Small intestine (tissue), 16 donors: ENCODE measurements at places on chromosomes 7 and 10.

DNA sequence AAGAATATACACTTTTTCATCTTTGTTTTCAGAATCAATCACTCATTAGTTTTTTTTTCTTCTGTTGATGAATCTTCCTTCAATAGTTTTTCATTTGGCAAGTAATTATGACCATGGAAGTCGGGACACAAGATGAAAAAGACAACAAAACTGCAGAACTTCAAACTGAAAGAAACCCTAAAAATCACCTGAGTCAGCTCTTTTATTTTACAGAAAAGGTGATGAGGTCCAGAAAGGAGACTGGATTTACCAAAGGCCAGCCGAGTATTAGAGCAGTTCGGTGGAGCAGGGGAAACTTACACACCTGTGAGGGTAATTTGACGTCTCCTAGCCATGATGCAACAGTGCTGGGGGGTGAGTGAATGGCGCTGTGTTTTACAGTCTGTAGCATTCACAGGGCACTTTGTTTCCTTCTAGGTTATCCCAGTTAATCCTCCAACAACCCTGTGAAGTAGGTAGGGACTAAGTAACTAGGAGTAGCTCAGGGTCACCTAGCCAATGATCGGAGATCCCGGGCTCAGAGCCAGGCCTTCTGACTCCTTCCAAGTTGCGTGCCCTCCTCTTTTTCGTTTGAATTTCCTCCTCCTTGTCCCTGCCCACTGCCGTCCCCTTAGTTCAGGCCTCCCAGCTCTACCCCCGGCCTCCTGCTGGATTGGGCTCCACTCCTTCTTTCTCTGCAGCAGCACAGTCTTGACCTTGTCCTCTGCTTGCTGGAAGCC lies 14.0 kb downstream of the RBM20 start:
- no peak for DNase-seq

- DNase-seq = peak; percentile 63
These were observed 4.8 kb upstream of the CYP3A43 start for GRCh38 chr7:99822731-99823718.

- DNase-seq = peak; percentile 63
These were observed at the start of gene NACAD for GRCh38 chr7:45088821-45089340. NACAD (minus strand) TSS chr7:45088969; CDS start chr7:45088894, 75 bp downstream.

- DNase-seq = no peak
These were observed 76.6 kb downstream of the RBM33 start for GRCh38 chr7:155721056-155721455.

DNA sequence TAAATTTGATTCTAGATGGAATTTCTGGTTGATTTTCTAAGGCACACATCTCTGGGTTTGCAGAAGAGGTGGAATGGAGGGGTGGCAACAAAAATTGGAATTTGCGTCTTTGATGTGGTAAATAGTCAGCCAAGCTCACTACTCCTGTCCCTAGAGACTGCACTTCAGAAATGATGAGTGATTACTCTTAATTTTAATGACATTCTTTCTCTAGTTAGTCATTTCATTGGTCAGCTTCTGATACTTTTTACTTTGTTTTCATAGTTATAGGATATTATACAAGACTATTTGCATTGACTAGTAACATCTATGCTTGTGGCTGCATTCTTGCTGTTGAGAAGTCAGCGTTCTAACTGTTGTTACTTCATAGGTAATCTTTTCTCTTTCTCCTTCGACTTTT lies 658.3 kb downstream of the SUGCT start:
- no peak for DNase-seq

DNA sequence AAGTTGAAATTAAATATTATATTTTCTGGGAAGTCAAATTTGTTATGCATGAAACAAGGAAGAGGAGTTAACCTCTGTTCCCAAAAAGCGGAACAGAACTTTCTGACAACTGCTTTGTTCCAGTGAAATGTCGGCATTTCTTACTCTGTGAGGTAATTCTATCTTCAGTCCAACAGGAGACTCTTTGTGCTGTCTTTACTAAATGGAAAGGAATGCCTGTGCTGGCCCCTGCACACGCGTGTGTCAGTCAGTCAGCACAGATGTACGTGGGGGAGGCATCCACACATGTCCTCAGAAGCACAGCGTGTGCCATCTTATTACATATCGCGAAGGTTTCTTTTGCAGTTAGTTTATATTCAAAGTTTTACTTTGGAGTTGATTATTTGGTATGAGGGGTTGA lies 37.5 kb downstream of the NET1 start:
- peak; percentile 66 for DNase-seq

GRCh38 chr7:82164813-82165212 lies 278.8 kb downstream of the CACNA2D1 start:
- DNase-seq = no peak

GRCh38 chr7:6256677-6257535 lies 15.5 kb downstream of the CYTH3 start:
- peak; percentile 73 for DNase-seq

DNA sequence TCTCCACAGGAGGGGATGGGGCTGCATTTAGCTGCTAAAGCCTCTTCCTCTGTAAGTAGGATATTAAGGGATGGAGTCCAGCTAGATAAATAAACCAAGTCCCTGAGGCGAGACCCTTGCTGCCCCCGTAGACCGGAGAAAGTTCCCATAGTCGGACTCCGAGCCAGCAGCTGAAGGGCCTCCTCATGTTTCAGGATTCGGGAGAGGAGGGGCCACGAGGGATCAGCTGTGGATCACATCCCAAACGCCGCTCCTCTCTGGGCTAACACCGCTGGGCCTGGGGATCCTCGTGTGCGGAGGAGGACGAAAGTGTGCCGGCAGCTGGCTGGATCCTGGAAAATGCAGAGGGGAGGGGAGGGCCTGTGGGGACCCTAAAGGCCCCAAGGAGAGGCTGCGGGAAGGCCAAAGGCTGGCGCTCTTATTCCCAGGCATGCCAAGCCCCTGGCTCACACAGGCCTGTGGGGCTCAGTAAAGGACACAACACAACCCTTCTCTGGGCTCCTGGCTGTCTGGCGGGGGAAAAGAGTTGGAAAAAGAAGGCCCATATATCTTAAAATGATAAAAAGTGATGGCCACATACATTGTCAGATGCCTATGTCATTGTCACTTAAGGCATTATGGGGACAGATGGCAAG lies 82.5 kb upstream of the TMEM72 start:
- no peak for DNase-seq

- DNase-seq = no peak
These were observed 206.5 kb downstream of the SORCS1 start for GRCh38 chr10:106957823-106958588.

DNA sequence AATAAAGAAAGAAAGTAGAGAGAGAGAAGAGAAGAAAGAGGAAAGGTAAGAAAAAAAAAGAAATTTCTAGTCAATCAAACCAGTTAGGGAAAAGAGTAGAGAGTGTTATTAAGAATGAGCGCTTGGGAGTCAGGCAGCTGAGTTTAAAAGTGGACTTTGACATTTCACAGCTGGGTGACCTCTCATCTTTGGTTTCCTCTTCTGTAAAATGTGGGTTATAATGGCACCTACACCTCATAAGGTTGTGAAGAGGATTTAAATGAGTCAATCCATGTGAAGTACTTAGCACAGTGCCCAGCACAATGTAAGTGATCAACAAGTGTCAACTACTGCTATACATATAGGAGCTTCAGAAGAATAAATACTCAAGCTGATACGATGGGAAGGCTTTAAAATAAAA lies 12.2 kb downstream of the HOXA1 start:
- no peak for DNase-seq

DNA sequence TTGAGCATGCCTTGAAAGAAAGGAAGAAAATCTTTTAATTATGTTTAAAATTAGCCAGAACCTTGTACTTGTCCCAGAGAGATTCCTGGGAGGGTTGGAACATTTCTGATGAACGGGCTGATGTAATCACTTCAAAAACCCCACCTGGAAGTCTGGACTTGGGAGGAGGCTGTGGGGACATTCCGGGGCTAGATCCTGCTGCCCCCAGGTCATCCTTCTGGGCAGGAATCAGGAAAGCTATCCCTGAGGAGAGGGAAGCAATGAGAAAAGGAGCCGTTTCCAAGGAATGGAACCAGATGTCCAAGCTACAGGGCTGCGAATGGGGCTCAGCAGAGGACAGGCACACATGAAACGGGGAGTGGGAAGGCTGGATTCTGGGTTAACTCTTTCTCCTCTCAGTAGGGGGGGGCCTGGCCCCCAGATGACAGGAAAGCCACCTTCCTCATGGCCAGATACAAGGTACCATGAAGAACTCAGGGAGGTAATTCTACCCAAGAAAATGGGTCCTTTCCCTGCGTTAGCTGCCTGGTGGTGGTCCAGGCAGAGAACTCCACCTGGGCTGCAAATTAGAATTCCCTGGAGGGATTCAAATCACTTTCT lies 280.1 kb downstream of the TCF7L2 start:
- no peak for DNase-seq

DNA sequence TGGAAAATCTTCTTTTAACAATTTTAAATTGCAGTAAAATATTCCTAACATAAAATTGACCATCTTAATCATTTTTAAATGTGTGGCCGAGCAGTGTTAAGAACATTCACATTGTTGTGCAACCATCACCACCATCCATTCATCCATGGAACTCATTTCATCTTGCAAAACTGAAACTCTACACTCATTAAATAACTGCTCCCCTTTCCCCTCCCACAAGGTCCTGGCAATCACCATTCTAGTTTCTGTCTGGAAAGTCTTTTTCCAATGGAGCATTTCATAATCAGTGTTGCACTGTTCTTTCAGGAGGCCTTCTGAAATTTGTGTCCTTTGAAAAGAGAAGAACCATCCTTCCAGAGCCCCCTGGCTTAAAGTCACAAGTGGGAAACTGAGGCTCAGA lies 233.1 kb downstream of the PLXNA4 start:
- no peak for DNase-seq

DNA sequence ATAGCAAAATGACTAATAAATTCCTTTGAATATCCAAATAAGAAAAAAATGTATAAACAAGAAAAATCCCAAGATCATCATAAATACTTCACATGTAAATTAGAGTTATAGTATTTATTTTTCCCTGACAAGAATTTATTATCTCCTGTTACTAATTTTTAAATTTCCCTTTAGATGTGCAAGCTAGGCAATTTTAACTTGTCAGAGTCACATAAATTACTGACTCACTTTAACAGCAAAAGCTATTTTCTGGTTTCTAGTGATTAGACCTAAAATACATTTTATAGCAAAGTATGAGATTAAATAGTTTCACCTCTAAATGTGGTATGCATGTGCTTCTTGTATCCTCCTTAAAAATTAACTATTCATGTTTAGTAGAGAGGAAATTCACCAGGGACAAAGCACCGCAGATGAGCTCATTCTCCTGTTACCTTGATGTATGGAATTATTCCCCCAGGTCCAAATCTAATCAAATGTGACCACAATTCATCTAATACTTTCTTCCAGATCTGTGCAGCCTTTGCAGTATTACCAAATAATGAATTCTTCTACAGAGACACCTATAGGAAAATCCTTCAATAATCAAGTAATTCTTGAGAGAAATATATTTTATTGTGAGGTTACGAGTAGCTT lies 621.2 kb downstream of the DNAJB9 start:
- DNase-seq = no peak

- peak; percentile 98 for DNase-seq
These were observed 1.2 kb downstream of the KLLN start for GRCh38 chr10:87861953-87862678.

GRCh38 chr7:5497295-5498103 lies 73.9 kb upstream of the TNRC18 start:
- DNase-seq = no peak

DNA sequence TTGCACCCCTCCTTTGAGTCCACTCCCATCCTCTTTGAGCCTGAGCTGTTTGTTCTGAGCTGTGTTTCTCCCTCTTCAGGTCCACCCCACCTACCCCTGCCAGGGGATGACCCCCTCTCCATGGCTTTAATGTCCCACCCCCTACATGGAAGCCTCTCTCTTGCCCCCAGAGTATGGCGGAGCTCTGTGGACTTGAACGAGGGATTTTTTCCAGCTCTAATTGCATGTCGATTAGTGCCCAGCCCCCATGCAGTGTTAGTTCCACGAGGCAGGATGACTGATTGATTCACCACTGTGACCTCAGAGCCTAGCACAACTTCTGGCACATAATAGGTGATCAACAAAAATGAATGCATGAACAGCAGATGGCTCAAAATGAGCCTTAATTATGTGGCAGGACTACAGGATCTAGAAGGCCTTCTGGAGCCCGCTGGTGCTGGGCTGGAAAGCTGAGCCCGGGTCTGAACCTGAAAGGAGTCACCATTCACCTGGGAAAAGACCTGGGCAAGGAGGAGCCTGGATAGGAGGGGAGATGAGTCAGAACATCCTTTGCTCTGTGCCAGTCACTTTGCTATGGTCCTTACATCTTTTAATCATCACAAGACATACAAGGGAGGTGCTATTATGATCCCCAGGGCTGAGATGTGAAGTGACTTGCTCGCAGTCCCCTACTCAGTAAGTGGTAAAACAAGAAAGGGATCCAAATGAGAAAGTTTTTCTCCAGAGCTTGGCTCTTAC lies 17.1 kb upstream of the SLC18A2 start:
- no peak for DNase-seq

- no peak for DNase-seq
These were observed 195.0 kb downstream of the HGF start for GRCh38 chr7:81574723-81575326.

DNA sequence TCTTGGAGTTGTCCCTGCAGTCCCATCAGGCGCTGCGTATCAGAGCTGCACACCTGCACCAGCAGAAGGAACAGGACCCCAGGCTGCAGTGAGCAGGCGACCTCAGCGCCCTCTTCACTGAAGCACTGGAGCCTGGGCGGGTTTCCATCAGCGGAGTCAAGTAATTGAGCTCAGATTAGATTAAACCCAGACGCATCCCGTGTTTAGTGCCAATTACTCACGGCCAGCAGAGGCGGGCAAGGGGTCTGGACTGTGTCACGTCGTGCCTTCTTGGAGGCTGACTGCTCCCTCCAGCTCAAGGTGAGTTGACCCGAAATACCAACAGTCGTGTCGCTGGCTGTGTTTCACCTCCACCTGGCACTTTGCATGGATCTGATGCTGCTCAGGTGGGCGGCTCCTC lies 123.6 kb downstream of the CXCL12 start:
- DNase-seq = no peak

DNA sequence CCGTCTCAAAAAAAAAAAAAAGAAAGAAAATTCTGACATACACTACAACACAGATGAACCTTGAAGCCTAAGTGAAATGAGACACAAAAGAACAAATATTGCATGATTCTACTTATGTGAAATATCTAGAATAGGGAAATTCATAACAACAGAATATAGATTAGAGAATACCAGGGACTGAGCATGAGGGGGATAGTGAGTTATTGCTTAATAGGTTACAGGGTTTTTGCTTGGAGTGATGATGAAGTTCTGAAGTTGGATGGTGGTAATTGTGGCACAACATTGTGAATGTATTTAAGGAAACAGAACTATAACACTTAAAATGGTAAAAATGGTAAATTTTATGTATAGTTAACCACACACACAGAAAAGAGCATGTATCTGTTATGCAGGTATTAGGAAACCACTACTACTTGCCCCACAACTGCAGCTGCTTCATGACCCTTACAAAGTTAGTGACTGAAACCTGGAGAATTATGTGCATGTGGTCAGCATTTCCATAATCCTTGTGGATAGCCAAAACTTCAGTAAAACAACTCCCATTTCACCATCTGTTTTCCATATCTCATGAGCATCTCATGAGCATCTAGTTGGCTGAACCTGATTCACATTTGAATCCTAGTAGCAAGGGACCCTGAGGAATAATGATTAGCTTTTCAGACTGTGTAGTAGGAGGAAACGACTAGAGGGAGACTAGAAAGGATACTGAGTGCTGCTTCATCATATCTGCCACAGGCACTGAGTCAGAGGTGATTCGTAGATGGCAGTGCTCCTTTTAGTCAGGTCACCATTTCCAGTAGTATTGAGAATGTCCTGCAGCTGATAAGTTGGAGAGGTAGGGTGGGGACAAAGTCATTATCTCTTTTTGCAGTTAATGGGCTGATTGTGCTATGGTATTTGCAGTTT lies 26.3 kb downstream of the SAMD8 start:
- DNase-seq = peak; percentile 73
